MV-4-11 (cell line): ENCODE measurements at places on chromosomes 1 and 21.

- DNase-seq, result peak; percentile 86
Measured at GRCh38 chr21:15732290-15732995, 2.7 kb downstream of the USP25 start.

GRCh38 chr1:202155478-202156021 lies 4.9 kb downstream of the PTPN7 start:
- DNase-seq, result no peak

- peak; percentile 22 for DNase-seq
Measured at GRCh38 chr1:156075162-156075561, 7.1 kb downstream of the MEX3A start.

DNA sequence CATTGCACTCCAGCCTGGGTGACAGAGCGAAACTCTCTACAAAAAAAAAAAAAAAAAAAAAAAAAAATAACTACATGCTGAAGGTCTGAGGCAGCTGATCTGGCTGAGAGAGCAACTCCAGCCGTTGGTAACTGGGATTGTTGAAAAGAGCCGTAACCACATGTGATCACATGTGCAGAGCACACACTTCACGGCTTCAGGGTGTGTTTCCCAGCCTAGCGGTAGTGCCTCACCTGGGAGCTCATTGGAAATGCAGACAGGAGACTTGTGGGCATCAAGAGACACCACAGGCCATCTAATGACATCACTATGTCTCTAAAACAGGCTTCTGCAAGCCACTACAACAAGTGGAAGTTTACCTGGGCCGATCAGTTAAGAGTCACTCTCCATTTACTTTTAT lies 11.8 kb upstream of the OTUD7B start:
- DNase-seq, result no peak

GRCh38 chr1:162193815-162194214 lies 124.3 kb downstream of the NOS1AP start:
- DNase-seq, result no peak

GRCh38 chr1:150955280-150955679 lies 19.4 kb downstream of the CERS2 start:
- no peak for DNase-seq

DNA sequence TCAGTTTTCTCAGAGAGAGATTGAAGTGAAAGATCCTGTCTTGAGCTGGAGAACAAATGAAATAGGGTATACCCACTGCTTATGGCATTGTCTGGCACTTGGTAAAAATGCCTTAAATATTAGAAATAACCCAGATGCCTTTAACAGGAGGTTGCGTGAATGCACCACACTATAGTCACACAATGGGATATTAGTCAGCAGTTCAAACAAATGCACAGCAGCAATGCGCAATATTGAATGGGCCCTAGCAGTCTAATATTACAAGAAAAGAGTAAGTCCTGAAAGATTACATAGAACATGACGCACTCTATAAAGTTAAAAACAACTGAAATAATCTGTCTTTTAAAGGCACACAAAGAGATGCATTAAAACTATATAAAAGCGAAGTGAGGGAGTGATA lies 161.1 kb downstream of the EDEM3 start:
- no peak for DNase-seq

GRCh38 chr1:48610628-48611542 lies 138.9 kb upstream of the SPATA6 start:
- DNase-seq, result no peak

GRCh38 chr1:183218027-183218618 lies 32.1 kb downstream of the LAMC2 start:
- no peak for DNase-seq

DNA sequence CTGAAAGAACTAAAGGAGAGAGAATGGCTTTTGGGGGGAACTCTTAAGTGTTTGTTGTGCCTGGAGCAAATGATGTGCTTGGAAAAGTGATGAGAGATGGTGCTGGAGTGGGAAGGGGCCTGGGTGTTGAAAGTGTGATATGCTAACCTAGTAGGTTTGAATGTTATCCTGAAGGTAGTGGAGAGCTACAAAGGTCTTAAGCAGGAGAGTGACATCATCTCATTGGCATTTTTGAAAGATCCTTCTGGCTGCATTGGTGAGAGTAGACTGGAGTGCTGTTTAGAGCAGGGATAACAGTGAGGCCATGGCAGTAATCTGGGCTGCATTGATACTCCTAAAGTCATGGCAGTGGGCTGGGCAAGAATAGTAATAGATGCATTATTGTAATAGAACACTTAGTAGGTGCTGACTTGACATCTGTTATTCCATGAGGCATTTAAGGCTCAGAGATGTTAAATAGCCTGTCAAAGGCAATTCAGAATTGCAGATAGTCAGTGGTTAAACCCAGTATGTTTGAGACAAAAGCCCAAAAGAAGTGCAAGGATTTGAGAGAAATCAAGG lies 44.5 kb downstream of the MDM4 start:
- no peak for DNase-seq

DNA sequence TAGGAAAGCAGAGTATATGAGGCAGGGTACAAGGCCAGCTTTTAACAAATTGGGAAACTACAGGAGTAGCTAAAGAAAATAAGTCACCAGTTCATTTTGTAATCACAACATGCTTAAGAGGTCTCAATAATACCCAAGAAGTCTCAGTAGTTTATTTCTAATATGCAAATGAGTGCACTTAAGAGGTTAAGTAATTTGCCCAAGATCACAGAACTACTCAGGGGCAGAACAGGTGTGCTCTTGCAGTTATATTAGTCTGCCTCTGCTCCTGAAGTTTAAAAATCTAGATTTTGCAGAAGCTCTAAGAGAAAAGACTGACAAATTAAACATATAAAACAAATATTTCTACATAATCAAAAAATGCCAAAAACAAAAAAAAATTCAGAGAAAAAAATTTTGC lies 6.9 kb downstream of the EPS15 start:
- DNase-seq, result no peak

DNA sequence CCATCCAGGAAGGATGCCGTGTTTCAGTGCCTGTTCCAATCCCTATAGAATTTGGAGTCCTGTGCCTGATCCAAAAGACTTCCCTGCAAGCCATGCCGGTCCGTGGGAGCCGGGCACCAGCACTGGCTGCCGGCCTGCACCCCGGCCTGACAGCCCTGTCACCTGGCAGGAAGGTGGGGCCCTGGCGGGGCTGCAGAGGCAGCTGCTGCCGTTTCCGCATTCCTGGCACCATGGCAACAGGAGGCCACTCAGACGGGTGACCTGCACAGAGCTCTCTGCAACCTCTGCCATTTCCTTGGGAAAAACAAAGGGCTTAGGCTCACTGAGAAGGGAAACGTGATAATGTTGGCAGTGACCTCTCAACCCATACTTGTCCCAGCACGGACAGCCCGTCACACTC lies 63.2 kb upstream of the TMEM51 start:
- no peak for DNase-seq

- DNase-seq, result no peak
Measured at GRCh38 chr1:78840453-78841271, 165.9 kb downstream of the ADGRL4 start.

GRCh38 chr1:55463814-55464475 lies 248.8 kb upstream of the USP24 start:
- no peak for DNase-seq

DNA sequence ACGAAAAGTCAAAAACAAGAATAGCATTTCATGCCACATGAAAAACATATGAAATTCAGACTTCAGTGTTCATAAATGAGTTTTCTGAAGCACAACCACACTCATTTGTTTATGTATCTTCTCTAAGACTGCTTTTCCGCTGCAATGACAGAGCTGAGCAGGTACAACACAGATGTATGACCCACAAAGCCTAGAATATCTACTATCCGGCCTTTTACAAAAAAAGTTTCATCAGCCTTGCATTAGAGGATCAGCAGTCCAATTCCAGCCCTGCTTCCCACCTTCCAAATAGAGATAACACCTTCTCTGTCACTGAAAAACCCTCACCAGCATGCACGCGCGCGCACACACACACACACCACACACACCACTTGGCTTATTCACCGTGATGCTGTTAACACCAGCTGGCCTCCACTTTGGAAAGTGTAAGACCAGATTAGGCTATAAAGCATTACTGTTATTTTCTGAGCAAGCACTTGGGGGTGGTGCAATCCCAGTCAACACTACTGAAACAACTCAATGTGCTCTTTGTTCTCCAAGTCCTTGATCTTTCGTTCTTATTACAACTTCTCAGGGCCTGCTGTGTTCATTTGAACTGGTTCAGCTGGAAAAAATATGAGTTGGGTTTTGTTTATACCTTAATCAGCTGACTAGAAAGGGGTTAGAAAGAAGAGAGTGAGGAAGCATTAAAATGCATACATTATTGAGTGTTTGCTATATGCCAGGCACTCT lies 90.0 kb downstream of the GLUL start:
- peak; percentile 83 for DNase-seq

- peak; percentile 38 for DNase-seq
Measured at GRCh38 chr1:50968821-50969610, 1.0 kb upstream of the CDKN2C start.

- no peak for DNase-seq
Measured at GRCh38 chr21:31298618-31299269, 45.3 kb downstream of the TIAM1 start.

- peak; percentile 82 for DNase-seq
Measured at GRCh38 chr21:45114072-45114471, 39.7 kb downstream of the ADARB1 start.

DNA sequence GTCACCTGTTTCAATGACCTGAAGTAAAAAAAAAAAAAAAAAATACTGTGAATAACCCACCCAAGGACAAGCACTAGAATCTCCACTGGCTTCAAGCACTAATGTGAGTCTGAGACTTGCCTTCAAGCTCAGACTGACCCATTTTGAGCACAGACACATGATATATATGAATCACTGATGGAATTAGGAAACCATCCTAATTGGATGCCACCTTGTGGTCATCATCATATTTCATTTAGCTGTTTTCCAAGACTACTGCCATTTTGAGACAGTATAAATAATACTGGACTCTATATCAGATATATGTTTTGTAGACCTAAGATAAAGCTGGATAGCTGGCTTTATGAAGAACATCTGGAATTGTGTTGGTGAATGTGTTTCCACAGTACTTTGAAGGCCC lies 1232.0 kb downstream of the KCNT2 start:
- DNase-seq, result no peak

DNA sequence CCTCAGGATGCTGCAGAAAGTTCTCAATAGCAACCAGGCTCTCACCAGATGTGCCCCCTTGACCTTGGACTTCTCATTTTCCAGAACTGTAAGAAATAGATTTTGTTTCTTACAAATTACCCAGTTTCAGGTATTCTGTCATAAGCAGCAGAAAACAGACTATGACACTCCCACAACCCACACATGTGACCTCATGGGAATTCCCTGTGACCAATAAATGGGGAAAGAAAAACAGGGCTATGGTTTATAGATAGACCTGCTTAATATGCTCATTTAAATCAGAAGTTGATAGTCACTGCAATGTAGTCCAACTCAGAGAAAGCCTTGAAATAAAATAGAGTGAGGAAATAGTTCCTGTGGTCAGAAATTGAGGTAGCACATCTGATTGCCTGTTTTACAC lies 380.9 kb upstream of the PTBP2 start:
- no peak for DNase-seq

DNA sequence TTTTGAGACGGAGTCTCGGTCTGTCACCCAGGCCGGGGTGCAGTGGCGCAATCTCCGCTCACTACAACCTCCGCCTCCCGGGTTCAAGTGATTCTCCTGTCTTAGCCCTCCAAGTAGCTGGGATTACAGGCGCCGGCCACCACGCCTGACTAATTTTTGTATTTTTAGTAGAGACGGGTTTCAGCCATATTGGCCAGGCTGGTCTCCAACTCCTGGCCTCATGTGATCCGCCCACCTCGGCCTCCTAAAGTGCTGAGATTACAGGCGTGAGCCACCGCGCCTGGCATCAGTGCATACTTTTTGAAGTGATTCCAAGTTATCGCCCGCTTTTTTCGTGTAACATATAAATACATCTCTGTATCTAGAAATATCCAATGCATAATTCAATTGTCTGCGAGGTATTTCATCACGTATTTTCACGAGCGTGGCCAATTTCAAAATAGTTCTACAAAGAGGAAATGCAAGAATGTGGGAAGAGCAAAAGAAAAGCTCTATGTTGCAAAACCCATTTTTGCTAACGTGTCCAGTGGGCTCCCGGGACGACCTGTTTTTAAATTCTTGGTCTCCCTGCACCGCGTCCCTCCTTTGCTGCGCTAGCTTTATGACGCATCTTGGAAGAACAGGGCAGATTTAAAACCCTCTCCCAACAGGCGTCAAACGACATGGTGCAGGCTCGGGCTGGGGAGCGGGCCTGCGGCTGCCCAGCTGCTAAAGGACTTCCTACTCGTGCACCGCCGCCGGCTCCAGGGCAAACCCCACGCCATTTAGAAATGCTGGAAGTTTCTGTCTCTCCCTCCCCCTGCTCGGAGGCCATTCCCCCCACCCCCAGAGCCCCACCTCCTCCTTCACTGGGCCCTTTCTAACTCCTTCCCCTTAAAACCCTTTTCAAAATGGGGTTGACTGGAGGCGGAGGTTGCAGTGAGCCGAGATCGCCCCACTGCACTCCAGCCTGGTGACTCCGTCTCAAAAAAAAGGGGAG lies 923 bp upstream of the IFNGR2 start:
- peak; percentile 97 for DNase-seq

- DNase-seq, result no peak
Measured at GRCh38 chr1:97204468-97204867, 482.9 kb downstream of the PTBP2 start.

DNA sequence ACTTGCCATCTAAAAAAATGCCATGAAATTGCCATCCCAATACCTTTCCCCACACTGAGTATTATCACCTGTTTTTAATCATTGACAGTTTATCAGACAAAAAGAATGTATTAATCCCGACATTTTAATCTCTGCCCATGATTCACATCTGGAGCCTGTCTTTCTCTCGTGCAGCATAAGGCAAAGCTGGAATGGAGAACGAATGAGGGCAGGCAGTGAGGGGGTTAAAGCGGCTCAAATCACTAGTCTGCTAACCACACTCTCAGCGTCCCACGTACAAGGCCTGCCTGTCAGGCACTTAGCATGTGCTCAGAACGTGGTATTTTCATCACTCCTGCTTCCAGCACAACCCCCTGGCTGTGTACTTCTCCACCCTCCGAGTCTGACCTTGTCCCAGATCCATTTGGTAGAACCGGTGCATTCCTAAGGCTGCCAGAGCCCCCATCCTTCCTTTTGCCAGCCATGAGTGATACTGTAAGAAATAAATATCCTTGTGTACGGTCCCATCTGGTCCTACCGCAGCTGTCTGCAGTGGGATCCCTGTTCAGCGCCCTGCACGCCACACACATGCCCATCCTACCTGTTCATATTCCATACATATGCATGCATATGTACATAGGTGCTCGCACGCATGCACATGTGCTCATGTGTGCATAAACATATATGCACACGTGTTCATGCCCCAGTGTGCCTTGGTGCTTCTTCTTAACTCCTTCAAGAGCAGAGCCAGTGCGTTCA lies 34.6 kb upstream of the FHAD1 start:
- no peak for DNase-seq

GRCh38 chr1:12049616-12050015 lies 13.5 kb upstream of the TNFRSF8 start:
- peak; percentile 77 for DNase-seq
